ENCODE measurements at places on chromosomes 4 and X.
A peak's percentile ranks its signal among the peaks of the same experiment; 100 is the strongest.

DNA sequence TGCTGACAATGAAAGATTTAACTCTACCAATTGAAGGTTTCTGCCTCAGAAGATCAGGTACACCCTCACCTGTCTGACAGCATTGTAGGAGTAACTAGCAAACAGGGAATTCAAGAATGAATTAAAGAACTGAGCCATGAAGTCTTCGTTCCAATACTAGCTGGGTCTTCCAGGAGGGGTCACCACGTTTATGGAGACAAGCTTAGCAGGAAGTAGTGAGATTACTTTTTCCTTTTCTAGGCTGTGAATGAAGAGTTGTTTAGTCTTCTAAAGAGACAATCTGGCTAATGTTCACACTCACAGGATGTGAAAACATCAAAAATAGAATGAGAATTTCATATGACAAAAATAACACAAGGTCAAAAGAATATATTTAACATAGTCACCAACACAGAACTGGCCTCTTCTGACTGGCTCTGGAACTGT, 54.9 kb downstream of the REELD1 start:
- no peak for DNase-seq

GRCh38 chr4:93759506-93759905, 69.0 kb upstream of the ATOH1 start:
- no peak for DNase-seq

- peak; percentile 76 for DNase-seq
Measured at GRCh38 chr4:144820728-144821085, 174.8 kb downstream of the HHIP start.

DNA sequence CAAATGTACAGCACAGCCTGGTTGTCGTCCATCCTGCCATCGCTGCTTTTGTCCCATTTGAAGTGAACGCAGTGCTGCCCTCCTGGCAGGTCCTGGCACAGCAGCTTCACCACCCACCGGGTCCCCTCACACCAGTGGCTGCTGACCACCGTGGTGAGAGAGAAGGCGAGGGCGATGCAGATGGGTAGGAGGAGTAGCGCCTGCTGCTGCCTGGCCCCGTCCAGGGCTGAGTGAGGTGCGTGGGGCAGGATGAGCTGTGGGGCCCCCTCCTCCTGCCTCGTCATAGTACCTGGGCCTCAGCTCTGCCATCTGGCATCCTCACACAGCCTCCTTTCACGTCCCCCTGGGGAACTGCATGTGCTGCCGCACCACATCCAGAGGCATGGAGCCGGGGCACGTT, 1.8 kb downstream of the DCAF8L2 start:
- no peak for DNase-seq

- DNase-seq: peak; percentile 18
Measured at GRCh38 chrX:1491851-1492349, 39.2 kb upstream of the ASMTL start.

- peak; percentile 78 for DNase-seq
Measured at GRCh38 chr4:150264595-150265161, 186.4 kb downstream of the DCLK2 start.

DNA sequence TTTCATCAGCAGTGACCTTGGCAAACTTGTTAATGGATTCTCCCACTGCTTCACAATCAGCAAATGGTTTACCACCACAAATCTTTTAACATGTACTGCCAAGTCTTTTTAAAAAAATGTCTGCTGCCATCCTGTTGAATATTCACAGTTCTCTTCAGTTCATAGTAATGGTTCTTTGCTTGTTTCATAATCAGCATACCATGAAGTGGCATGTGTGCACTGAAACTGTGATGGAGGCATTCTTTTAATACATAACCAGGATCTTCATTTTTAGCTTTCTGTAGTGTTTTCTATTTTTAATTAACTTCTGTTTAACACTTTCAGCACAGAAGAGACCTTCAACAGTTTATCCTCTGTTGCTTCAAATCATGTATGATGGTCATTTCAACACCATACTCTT, 230.1 kb upstream of the ARSJ start:
- DNase-seq: no peak

GRCh38 chr4:95106408-95106928, 348.7 kb downstream of the BMPR1B start:
- DNase-seq: peak; percentile 55

- no peak for DNase-seq
Measured at GRCh38 chr4:7608046-7608445, 173.3 kb upstream of the PSAPL1 start.

- no peak for DNase-seq
Measured at GRCh38 chrX:129983575-129984110, 1.2 kb downstream of the BCORL1 start.

DNA sequence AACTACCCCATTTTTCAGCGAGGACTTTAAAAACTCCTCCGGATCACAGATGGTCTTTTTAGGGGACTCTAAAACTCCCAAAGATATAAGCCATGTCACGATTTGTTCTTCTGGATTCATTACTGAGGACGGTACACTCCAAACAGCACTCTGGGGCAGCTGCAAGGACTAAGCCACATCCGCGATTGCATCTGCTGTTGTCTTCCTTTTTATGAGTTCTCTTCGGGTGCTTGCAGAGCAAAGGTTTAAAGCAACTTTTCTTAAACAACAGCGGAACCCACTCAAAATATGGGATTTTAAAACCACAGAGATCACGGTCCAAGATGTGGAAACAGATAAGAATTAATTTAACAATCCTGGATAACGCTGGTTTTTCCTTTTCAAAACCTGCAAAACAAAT, at the start of gene ARHGEF6:
Gene ARHGEF6 (minus strand): TSS at position 170 of the 400 bp plus-strand sequence. CDS start 50 bp downstream, at position 120.
- DNase-seq: no peak
